ENCODE measurements at places on chromosomes 4 and X.

DNA sequence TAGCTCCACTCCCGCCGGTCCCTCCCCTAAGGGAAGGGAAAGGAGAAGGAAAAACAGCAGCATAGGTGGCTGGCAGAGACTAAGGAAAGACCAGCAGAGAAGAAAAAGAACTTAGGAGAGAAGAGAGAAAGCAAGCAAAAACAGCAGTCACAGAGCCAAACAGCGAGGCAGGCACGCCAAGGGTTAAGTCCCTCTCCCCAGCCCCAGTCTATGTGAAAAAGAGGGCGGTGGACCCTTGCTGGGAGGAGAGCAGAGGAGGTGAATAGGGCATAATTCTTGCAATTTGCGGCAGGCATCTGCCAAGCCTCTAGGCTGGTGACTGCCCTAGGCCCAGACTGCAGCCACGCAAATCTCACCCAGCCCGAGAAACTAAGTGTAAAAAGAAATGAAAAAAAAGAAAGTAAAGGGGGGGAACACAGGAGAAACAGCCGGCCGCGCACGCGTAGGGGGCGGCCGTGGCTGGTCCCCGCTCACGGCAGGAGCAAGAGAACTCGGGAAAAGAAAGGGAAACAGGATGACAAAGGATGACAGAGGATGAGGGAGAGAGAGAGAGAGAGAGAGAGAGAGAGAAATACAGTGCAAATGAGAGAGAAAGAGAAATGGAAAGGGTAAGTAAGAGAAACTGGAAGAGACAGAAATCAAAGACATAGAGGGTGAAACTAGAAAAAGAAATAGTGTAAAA, 48.6 kb downstream of the MAGEA9 start:
- H3K4me3 ChIP-seq, result no peak overlapping the region
- no peaks in the 10 kb centered on the region for H3K4me1 ChIP-seq
- no peak for DNase-seq
- H3K27me3 ChIP-seq, result no peaks in the 10 kb centered on the region

GRCh38 chrX:84830836-84831235, 172.8 kb upstream of the APOOL start:
- no peak overlapping the region for H3K27ac ChIP-seq
- no peaks in the 10 kb centered on the region for H3K27me3 ChIP-seq
- no peaks in the 10 kb centered on the region for H3K4me1 ChIP-seq
- no peak for DNase-seq
- H3K36me3 ChIP-seq, result no peaks in the 10 kb centered on the region

DNA sequence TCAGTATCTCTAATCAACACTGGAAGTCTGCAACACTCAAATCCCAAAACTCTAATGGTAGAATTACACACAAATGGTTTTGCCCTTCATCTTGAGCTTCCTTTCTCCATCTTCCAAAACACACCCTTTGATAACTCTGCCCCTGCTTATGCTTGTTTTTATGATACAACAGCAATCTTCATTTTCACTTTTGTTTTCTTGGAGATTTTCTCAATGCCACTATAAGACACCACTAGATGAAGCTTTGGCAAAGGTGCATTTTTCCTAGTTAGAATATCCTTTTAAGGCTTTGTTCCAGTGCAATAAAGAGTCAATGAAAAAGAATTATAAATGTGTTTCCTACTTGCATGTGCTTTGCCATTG, 472.4 kb upstream of the NWD2 start:
- DNase-seq, result no peak
- H3K4me1 ChIP-seq, result no peaks in the 10 kb centered on the region
- no peaks in the 10 kb centered on the region for H3K27me3 ChIP-seq
- H3K36me3 ChIP-seq, result no peaks in the 10 kb centered on the region
- H3K4me3 ChIP-seq, result no peak overlapping the region
- H3K27ac ChIP-seq, result no peak overlapping the region

- H3K27me3 ChIP-seq, result no peaks in the 10 kb centered on the region
- H3K36me3 ChIP-seq, result no peaks in the 10 kb centered on the region
- no peaks in the 10 kb centered on the region for H3K4me1 ChIP-seq
- no peak overlapping the region for H3K4me3 ChIP-seq
- no peak for DNase-seq
These were observed 263.4 kb downstream of the GRIA3 start for GRCh38 chrX:123447506-123447905.
